T-helper 2 cell (primary cell): ENCODE measurements at places on chromosomes 12 and 14.

DNA sequence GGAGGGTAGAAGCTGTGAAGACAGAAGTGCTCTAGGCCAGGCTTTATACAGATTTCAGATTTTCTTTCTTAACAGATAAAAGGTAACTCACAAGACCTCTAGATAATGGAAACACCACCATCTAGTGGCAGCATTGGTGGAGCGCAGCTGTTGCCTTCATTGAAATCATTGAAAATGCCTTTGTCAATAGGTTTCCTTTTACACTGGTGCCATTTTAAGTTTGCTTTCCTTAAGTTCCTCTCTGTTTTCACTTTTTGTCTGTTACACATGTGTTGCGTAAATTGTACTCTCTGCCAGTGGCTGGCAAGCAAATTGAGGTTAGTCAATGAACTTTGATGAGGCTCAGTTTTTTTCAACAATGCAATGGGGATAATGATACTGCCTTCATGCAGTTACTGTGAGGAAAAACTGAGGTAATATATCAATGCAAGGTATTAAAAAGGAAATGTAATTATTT lies 31.1 kb downstream of the ALDH1L2 start:
- peak; percentile 57 for DNase-seq

GRCh38 chr12:119828300-119828699 lies 48.8 kb downstream of the CIT start:
- DNase-seq = no peak

DNA sequence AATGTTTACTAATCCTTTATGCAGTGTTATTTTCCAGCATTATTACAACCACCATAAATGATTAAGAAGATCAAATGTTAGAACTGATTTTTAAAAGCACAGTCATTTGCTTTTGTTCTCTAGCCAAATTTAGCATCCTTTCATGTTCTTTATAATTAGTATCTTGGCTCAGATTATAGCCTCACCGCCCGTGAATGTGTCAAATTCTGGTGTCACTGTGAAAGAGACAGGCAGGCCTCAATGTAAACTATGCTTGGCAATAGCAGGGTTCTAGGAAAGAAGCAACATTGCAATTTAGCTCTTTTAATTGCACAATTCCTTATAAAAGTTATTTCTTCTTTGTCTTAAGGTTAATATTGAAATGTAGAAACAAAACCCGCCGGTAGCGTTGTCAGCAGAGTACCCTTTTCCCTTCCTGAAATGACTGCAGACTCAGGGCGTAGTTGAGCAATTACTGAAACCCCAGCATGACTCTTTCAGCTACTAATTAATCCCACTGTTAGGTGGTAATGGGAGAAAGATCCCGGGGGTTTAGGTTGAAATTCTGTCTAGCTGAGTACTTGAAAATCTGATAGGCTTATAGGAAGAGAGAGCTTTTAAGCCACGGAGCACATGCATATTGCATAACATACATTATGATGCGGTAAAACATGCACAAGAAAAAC lies 1600.5 kb upstream of the SEL1L start:
- no peak for DNase-seq

DNA sequence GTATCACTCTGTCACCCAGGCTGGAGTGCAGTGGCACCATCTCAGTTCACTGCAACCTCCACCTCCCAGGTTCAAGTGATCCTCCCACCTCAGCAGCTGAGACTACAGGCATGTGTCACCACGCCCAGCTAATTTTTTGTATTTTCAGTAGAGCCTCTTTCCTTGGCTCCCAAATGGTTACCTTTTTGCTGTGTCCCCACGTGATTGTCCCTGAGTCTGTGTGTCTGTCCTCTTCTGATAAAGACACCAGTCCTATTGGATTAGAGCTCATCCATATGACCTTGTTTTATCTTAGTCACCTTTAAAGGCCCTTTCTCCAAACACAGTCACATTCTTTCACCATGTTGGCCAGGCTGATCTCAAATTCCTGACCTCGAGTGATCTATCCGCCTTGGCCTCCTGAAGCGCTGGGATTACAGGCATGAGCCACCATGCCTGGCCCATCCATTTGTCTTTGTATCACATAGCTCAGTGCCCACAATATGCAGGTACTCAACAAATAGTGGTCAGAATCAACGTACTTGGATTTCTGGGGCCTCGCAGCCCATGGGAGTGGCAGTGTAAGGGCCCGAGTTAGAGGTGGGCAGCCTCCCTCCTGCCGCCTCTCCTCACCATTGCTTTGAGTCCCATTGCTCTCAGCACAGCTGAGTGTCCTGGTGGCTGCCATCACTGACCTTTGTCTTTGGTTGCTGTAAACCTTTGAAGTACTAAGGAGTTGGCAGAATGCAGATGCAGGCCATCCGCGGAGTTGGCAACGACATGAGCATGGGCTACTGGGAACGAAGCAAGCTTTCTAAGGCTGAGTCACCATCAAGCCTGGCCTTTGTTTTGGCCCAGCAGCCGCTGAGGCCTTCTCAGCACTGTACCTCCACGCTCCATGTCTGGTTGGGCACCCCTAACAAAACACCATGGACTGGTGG lies 9.3 kb downstream of the TPCN1 start:
- DNase-seq = no peak

DNA sequence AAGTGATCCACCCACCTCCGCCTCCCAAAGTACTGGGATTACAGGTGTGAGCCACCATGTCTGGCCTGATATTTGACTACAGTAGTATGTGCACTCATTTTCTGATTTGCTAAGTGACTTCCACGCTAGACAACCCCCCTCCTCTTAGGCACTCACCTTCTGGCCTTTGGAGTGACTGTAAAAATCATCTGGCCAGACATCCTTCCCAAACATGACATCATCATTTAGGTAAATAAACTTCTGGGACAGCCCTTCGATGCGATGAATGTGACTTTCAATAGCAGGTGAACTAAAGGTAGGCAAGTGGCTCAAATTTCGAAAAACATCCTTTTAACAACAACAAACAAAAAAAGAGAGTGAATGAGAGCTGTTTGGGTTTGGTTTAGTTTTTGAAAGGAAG lies 30.6 kb upstream of the SYCP3 start:
- DNase-seq = no peak

GRCh38 chr14:46368275-46368674 lies 283.3 kb downstream of the RPL10L start:
- DNase-seq = no peak

DNA sequence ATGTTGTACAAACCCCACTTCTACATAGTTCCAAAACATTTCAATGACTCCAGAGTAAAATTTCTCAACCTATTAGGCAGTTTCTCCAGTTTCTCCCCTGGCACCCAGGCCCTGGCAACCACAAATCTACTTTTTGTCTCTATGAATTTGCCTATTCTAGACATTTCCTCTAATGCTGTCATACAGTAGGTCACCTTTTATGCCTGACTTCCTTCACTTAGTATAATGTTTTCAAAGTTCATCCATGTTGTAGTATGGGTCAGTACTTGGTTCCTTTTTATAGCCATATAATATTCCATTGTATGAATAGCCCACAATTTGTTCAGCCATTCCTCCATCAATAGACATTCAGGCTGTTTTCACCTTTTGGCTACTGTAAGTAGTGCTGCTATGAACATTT lies 67.0 kb downstream of the SPRING1 start:
- no peak for DNase-seq

GRCh38 chr12:1779783-1780182 lies 40.6 kb upstream of the LRTM2 start:
- no peak for DNase-seq

GRCh38 chr14:24343795-24344660 lies 4.2 kb upstream of the RIPK3 start:
- DNase-seq = no peak

DNA sequence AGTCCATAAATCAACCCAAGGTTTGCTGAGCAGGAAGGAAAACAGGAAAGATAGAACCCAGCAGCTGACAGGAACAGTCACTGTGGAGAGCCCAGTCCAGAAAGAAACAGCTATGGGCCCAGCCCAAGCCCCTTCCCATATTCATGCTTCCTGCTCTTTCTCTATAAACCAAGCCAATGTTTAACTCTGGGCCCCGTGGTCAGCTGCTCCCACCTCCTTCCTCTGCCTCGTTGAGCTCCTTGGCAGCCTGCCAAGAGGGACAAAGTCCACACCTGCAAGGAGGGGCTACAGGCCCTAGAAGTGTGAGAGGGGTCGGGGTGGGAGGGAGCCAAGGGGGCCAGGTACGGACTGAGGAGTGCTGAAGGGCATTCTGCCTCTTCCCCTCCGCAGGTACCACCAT lies 10.0 kb downstream of the SLC6A13 start:
- no peak for DNase-seq

DNA sequence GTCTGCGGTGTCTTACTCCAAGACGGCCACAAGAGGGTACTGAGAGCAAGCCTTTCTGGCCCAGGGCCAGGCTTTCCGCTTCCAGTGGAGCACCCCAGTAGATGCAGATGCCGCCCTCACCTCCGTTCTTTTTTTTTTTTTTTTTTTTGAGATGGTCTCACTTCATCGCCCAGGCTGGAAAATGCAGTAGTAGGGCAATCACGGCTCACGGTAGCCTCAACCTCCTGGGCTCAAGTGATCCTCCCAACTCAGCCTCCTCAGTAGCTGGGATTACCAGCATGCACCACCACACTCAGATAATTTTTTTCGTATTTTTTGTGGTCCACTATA lies 5.6 kb upstream of the LBHD2 start:
- DNase-seq = peak; percentile 55

- no peak for DNase-seq
These were observed 11.2 kb upstream of the AK7 start for GRCh38 chr14:96380735-96381134.

GRCh38 chr12:81083906-81084513 lies 6.1 kb downstream of the ACSS3 start:
- DNase-seq = no peak

DNA sequence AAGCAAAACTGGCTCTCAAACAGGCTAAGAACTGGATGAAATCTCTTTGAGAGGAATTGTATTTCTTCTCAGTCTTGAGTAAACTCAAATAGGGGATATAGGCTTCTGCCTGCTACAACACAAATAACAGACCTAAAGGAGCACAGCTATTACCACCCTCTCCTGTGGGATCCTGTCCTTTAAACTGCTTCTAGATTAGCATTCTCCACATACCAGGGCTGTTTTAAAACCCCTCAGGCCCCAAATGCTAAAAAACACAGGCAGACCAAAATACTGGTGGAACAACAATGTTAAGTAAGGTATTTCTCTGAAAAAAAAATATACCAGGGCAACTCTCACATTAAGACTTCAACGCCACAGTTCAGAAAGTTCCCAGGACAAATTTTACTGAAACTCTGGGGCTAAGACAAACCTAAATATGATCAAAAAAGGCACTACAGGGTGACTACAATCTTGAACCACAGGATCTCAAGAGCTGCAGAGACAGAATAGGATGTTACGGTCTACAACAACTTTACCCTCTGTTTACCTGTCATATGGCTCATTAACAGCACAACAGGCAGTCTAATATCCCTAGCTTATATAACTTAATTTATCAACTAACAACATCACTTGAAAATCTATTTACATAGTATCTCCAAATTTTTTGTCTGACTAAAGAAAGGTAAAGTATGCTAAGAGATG lies 7.2 kb downstream of the CPNE8 start:
- no peak for DNase-seq

GRCh38 chr12:40010899-40011774 lies 94.7 kb downstream of the SLC2A13 start:
- DNase-seq = peak; percentile 11

- no peak for DNase-seq
These were observed 140.9 kb downstream of the ESRRB start for GRCh38 chr14:76516884-76517283.

GRCh38 chr14:71610149-71610548 lies 322.1 kb upstream of the RGS6 start:
- DNase-seq = no peak

DNA sequence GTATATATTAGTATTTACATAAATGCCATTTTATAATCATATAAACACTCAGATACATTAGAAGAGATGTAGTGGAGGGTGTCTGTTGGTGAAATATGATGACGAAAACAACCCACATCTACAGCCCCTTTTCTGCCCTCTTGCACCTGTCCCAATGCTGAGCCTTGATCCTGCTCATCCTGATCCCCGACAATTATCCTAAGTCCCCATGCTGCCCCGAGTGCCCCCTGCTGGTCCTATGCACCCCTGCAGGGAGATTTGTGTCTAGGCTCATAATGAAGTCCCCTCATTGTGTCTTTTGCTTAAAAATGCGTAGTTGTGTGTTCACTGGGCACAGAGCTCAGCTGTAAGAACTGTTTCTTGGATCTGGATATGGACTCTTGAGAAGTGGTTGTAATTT lies 554.5 kb downstream of the TMEM121 start:
- no peak for DNase-seq

- DNase-seq = no peak
These were observed 2.5 kb upstream of the CCND2 start for GRCh38 chr12:4270831-4271716.

- DNase-seq = no peak
These were observed 1.5 kb downstream of the SIX6 start for GRCh38 chr14:60510254-60510950.

GRCh38 chr12:91367234-91367849 lies 184.7 kb upstream of the DCN start:
- no peak for DNase-seq

GRCh38 chr12:17357396-17357795 lies 732.6 kb downstream of the RERGL start:
- no peak for DNase-seq
